ENCODE measurements at places on chromosomes 12 and 14. TPM values are rescaled to one million over a fixed set of nuclear protein-coding genes. Genes with fewer than 3 reads are reported as not detected.

DNA sequence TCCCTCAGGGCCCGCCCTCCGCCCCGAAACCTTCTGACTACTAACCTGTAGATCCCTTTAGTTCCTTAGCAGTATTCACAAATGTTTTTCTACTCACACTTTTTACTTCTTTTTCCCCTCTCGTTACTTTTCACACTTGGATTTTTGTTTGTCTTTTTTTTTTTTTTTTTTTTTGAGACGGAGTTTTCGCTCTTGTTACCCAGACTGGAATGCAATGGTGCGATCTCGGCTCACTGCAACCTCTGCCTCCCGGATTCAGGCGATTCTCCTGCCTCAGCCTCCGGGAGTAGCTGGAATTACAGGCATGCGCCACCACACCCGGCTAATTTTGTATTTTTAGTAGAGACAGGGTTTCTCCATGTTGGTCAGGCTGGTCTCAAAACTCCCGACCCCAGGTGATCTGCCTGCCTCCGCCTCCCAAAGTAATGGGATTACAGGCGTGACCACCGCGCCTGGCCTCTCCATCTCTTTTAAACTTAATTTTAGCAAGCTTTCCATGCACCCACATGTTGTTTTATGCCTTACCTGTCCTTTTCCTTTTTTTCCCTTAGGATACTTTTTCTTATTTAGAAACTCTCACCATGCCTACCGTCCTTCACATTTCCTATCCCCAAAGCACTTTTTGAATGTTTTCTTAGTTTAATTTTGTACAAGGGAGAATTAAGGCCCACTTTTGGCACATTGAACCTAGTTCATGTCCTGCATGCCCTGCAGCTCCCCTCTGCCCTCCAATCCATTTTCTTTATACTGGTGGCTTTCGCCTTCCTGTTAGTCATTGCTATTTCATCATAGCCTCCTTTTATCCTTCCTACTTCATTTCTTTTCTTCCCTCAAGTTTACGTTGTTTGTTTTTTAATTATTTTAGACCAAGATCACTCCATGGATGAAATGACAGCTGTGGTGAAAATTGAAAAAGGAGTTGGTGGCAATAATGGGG lies 1.1 kb downstream of the SP1 start:
- DNase-seq = no peak

GRCh38 chr12:7042842-7043241 lies 17.7 kb upstream of the C1S start:
- no peak for DNase-seq

DNA sequence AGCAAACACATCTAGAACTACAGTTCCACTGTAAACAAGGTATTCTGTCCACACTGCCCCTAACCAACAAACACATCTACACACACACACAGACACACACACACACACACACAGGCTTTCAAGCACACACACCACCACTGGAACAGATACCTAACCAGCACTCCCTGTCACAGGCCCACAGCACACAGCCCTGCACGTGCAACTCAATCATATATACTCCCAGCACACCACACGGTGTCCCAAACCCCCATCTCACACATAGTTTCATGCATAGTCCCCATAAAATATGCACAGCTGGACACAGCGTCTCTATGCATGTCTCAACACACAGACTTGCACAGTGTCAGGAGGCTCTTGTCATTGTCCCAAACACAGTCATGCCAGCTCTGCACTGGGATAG lies 27.6 kb downstream of the KRT8 start:
- DNase-seq = no peak

DNA sequence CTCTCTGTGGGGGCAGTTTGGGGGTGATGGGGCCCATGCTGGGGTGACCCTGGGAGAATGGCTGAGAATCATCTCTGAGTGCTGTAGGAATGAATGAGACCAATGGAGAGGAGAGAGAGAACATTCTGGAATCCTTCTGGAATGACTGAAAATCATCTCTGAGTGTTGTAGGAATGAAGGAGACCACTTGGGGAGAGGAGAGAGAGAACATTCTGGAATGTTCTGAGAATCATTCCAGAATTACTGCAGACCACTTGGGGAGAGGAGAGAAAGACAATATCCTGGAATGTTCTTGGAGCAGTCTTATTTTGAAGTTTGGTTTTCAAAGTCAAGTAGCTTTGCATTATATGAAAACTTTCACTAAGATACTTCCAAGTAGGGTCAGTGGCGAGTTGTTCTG lies 64.3 kb downstream of the ZNF664 start:
- no peak for DNase-seq

DNA sequence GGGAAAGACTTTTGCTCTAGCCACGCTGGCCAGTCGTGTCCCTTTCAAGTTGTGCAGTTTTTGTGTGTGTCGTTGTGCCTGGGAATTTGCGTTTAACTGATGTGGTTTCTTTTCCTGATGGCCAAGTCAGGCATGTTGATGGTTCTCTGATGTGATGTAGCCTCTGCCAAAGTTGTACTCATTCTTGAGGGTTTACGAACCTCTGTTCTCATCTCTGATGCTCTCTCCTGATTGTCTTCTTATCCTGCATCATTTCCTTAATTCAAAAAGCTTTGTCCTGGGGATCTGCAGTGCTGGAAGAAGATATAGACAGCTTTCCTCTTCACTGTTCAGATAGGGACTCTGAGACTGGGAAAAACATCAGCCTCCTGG lies 25.4 kb downstream of the CD9 start:
- no peak for DNase-seq

- no peak for DNase-seq
Measured at GRCh38 chr12:8922544-8922943, 8.2 kb downstream of the PHC1 start.

The ISCA2 gene
- total RNA-seq = 40.6 TPM

DNA sequence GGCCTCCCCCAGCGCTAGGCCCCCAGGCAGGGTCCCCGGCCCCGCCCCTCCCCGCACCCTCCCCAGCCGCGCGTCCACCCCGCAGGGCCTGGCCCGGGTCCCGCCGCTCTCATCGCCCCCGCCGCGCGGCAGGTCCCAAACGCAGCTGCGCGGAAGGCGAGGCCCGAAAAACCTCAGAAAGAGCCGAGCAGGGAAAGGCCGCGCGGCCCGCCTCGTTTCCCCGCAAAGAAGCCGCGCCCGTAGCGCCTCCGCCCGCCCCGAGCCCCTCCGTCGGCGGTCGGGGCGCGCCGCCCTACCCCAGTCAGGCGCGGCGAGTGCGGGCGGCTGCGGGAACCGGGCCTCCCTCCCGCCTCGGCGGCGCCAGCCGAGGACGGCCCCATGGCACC lies 324 bp downstream of the POLE start:
- no peak for DNase-seq

DNA sequence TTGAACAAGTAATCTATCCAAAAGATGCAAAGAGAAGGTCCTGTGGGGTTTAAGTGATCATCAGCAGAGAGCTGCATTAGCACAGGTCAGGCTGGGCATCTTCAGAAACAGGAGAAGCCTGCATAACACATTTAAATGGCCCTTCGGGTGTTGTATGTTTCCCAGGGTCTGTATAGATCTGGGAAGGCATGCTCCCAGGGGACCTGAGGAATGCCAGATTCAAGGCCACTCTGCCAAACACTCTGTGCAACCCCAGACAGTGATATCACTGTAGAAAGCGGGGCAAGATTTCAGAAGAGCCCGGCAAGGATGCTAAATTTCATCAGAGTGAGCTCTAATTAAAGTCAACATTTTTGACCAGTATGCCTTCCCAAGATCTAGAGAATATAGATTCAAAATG lies 92.9 kb downstream of the ARMH4 start:
- no peak for DNase-seq
